Activated T-helper 17 cell treated with anti-CD3 and anti-CD28 coated beads, Interleukin-2, amount 50 U/mL, for 72 hours (primary cell): ENCODE measurements at places on chromosomes 3 and 15. TPM values are rescaled to one million over a fixed set of nuclear protein-coding genes. Genes with fewer than 3 reads are reported as not detected.

DNA sequence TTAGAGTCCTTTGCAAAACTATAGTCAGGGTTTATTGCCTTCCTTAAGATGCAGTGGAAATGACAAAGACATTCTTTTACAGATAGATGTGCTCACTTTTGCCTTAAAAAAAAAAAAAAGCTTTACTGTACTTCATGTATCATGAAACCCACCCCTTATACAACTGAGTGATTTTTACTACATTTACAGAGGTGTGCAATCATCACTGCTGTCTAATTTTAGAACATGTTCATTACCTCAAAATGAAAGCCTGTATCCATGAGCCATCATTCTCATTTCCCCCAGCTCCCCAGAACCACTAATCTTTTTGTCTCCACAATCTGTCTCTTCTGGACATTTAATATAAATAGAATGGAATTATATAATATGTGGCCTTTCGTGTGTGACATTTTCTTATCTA lies 111.9 kb downstream of the NR1I2 start:
- ATAC-seq: peak; percentile 56

- no peak for ATAC-seq
Observed at GRCh38 chr3:34312684-34313083, 514.3 kb downstream of the PDCD6IP start.

DNA sequence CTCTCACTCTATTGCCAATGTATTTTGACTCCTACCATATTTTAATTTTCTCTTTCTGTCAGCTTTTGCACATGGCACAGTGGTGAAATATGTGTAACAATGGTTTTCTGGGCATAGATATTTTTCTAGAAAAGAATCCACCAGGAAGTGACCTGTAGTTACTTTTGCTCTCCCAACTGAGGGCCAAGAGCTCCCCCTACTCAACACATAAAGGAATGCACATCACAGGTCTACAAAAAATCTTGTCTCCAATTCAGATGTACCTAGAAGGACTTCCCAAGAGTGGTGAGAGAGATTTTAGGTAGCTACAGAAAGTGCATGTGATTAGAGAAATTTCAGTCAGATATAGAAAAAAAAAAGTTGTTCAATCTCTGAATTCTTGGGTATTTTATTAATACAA lies 15.6 kb downstream of the CPA3 start:
- no peak for ATAC-seq

GRCh38 chr3:11611341-11611799 lies 32.3 kb downstream of the VGLL4 start:
- no peak for ATAC-seq

GRCh38 chr15:31256378-31257265 lies 70.0 kb upstream of the KLF13 start:
- ATAC-seq: no peak

- no peak for ATAC-seq
Observed at GRCh38 chr15:41801850-41802455, 25.9 kb upstream of the JMJD7 start.

- ATAC-seq: peak; percentile 20
Observed at GRCh38 chr3:171809611-171809860, 747 bp downstream of the PLD1 start.

DNA sequence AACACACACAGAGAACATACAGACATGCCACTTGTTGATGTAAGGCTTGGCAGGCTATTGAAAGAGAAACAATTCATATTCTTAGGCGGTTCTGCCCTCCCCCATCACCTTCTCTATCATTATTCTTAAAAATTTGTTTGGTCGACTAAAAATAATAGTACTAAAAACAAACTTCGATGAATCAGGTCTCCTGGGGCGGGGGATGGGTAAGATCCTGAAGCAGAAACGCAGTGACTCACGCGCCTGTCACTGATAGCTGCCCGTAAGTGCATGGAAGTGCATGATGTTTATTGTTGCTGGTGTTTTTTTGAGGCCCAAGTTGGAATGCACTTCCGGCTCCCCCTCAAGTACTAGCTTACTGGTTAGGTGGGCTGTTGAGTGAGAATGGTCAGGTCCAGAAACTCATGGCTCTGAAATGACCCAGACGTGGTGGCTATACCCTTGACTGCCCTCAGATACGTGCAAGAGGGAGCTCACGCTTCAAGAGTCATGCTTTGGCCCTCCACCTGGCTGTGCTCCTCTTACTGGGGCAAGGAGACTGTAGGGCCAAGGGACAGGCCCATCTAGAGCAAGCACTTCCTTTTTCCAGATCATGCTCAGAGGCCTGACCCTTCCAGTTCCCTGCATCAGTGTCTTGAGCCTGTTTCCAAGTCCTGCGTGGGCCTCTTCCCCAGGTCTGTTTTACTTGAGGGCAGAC lies 10.9 kb downstream of the SMAD3 start:
- peak; percentile 53 for ATAC-seq

- ATAC-seq: no peak
Observed at GRCh38 chr3:124276539-124277143, 284.7 kb upstream of the ROPN1 start.

- ATAC-seq: no peak
Observed at GRCh38 chr3:117120014-117120413, 410.4 kb downstream of the TUSC7 start.

DNA sequence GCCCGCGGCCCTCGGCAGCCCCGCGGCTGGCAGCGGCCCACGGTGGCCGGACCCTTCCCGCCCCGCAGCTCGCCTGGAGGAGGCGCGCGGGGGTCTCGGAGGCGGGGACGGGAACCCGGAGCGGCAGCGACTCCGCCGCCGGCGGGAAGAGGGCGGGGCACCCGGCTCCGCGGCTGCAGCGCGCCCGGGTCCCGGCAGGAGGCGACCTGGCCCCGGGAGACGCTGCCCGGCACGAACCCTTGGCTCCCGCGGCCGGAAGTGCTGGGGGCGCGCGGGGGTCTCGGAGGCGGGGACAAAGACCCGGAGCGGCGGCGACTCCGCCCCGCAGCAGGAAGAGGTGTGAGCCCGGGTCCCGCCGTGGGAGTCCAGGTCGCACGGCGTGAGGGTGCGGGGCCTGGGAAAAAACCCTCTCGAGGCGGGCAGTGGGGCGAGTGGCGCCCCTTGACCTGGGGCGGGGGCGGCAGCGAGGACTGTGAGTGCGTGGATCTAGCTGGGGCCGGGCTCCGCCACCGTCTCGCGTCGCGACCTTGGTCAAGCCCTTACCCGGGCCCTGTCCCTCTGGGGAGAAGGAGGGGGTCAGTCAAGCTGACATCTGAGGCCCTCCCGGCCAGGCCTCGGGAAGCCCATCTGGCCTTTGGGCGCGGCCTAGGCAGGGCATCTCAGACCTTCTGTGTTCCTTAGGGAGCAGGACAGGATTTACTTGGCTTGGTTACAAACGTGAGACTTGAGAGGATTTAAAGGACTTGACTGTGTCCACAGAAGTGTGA lies at the start of gene CIB2:
Gene CIB2 (minus strand): TSS at position 151 of the 767 bp plus-strand sequence. CDS start 230 bp downstream, outside the sequence.
- peak; percentile 91 for ATAC-seq

DNA sequence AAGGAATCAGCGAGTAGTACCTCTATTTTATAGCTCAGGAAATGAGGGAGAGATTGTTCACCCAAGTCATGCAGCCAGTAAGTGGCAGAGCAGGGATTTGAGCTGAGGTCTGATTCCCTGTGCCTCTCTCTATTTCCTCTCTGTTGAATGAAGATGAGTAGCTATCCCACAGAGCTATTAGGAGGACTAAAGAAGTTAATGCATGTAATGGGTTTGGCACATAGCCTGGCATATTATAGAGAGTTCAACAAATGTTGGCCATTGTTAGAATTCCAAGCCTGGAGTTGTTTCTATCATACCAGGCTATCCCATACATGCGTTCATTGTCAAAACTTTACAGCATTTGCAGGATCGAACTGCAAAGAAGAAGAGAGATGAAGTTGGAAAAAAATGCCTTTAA lies 21.8 kb upstream of the KLHL6 start:
- ATAC-seq: no peak

GRCh38 chr15:50128266-50128665 lies 9.2 kb upstream of the ATP8B4 start:
- ATAC-seq: no peak

- no peak for ATAC-seq
Observed at GRCh38 chr15:38463893-38464292, 10.0 kb downstream of the FAM98B start.

GRCh38 chr3:58041826-58042324 lies 33.7 kb downstream of the FLNB start:
- peak; percentile 56 for ATAC-seq

DNA sequence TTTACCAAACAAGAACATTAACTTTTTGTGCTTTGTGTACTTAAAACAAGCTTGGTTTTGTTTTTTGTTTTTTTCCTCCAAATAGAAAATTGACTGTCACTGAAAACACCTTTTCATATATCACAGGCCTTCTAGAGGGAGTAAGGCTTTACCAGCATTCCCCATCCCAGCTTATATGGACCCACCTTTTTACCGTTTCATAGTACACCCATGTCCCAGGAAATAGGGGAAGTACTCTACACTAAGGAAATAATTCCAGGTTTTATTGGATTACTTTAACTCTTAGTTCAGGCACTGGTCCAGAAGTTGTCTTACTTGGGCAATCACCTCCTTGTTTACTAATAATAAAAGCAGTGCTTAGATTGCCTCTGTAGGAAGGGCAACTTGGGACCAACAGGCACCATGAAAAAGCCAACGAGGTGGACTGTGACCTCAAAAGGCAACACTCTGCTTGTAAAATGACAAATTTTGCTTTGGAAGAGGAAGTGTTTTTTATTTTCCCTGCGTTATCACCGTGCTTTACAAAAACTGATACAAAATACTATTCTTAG lies 26.2 kb downstream of the HMG20A start:
- ATAC-seq: no peak

GRCh38 chr3:116051586-116051985 lies 393.7 kb downstream of the LSAMP start:
- no peak for ATAC-seq

- no peak for ATAC-seq
Observed at GRCh38 chr15:31259562-31260252, 66.9 kb upstream of the KLF13 start.

- ATAC-seq: no peak
Observed at GRCh38 chr3:72196377-72196929, 411.5 kb upstream of the PROK2 start.

DNA sequence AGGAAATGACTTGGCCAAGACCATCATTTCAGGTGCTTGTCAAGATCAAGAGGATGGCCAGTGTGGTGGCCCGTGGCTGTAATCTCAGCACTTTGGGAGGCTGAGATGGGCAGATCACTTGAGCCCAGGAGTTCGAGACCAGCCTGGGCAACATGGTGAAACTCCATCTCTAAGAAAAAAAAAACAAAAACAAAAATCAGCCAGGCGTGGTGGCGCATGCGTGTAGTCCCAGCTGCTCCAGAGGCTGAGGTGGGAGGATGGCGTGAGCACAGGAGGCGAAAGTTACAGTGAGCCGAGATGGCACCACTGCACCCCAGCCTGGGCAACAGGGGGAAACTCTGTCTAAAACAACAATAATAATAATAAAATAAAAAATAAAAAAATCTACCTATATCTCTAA lies 15.0 kb downstream of the CRABP1 start:
- ATAC-seq: no peak

DNA sequence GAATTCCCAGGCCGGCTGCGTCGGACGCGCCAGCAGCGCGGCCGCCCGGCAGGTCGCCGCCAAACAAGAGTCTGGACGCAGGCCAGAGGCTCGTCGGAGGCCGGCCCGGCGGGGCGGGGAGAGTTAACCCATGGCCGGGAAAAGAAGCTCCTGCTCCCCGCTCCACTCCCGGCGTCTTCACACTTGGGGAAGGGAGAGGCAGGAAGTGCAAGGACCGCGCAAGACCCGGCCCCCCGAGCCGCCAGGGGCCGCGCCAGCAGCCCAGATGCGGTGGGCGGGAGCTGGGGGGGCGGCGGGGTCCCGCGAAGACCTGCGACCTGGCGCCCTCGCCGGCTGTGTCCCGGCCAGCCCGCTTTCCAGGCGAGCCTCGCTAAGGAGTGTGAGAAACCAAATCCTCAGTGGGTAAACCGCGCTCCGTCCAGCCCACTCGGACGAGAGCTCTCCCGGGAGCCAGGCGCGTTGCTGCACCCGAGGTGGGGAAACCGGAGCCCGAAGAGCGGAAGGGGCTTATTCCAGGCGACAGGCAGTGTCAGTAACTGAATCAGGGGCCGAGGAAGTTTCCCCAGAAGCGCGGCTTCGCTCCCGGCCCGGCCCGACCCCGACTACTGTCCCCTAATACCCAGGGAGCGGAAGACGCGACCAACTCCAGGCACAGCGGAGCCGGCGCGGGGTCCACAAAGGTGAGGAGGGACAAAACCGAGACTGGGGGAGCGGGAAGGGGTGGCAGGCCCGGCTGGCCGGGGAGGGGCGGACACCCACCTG lies 721 bp downstream of the ADAMTS7 start:
- ATAC-seq: peak; percentile 11

- no peak for ATAC-seq
Observed at GRCh38 chr15:40958723-40959122, 5.5 kb downstream of the CHAC1 start.

DNA sequence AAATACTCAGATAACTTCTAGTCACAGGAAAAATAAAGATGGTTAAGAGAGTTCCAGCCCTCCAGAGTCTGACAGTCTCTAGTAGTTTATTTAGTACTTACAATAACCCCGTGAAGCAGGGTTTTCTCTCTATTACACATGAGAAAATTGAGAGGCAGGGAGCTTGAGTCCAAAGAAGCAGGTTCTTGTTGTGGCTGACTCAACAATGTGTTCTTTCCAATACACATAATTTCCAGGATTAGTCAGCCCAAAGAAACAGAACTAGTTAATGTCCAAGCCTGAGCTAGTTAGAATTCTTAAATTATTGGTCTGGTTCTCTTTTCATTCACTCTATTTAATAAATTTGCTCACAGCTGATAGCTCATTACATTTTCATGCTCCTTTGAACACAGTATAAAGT lies 49.9 kb downstream of the ALDH1A2 start:
- no peak for ATAC-seq

GRCh38 chr3:95218484-95218883 lies 1155.6 kb downstream of the NSUN3 start:
- ATAC-seq: no peak

DNA sequence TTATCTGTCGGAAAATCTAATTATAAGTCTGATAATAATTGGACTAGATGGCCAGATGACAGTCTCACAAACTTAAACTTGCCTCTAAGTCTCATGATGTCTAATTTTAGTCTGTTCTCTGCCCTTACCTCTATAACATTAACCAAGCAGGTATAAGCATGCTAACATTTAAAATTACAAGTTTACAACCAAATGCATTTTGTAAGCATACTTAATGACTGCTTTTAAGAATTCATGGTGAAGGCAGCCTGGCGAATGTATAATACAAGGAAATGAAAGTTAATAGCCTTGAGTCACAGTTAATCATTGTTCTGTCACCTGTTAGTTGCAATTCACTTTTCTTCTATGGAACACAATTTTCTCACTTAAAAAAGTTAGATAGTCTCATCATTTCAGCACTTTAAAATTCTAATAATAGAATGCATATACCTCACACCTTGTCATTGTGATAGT lies 16.5 kb downstream of the BCHE start:
- ATAC-seq: no peak

- ATAC-seq: no peak
Observed at GRCh38 chr3:23175341-23176083, 27.6 kb upstream of the UBE2E2 start.

- no peak for ATAC-seq
Observed at GRCh38 chr15:48112242-48112641, 8.5 kb upstream of the SLC24A5 start.

GOLGA6L7 gene
- not detected for total RNA-seq

TEX55 gene
- total RNA-seq: not detected

EDC3 gene
- total RNA-seq: 56.0 TPM

RAB11A gene
- total RNA-seq: 143 TPM

SPRED1 gene
- 0.09 TPM for total RNA-seq

PSMD6 gene
- 79.4 TPM for total RNA-seq

SV2B gene
- 0.04 TPM for total RNA-seq

ST3GAL6 gene
- not detected for total RNA-seq

NOX5 gene
- total RNA-seq: not detected

ZNF619 gene
- 2.5 TPM for total RNA-seq

UBA7 gene
- total RNA-seq: 68.6 TPM

PIGZ gene
- 0.82 TPM for total RNA-seq

NANOGP8 gene
- not detected for total RNA-seq

LPP gene
- total RNA-seq: 46.6 TPM
